ENCODE measurements at places on chromosomes 13 and 19. TPM values are rescaled to one million over a fixed set of nuclear protein-coding genes. Genes with fewer than 3 reads are reported as not detected.

CYP4F12 gene
- total RNA-seq = not detected

GPR32 gene
- not detected for total RNA-seq

WDR87 gene
- total RNA-seq = not detected

- DNase-seq = no peak
These were observed 943 bp downstream of the GJB6 start for GRCh38 chr13:20230913-20231838.

- DNase-seq = no peak
These were observed at the start of gene SPTBN4 for GRCh38 chr19:40466985-40467734. TSS of gene SPTBN4 (plus strand) at chr19:40467001. CDS start at chr19:40472622, 5,621 bp downstream.

All from astrocyte (in vitro differentiated cells and primary cell).